Activated naive CD8-positive, alpha-beta T cell treated with anti-CD3 and anti-CD28 coated beads, Interleukin-2, amount 50 U/mL, for 24 hours (primary cell): ENCODE measurements at places on chromosomes 7 and 10.
A peak's percentile ranks its signal among the peaks of the same experiment; 100 is the strongest.

- no peak for DNase-seq
Measured at GRCh38 chr7:73840715-73841379, 1.5 kb downstream of the METTL27 start.

- DNase-seq = no peak
Measured at GRCh38 chr10:12644380-12645144, 295.2 kb downstream of the CAMK1D start.

DNA sequence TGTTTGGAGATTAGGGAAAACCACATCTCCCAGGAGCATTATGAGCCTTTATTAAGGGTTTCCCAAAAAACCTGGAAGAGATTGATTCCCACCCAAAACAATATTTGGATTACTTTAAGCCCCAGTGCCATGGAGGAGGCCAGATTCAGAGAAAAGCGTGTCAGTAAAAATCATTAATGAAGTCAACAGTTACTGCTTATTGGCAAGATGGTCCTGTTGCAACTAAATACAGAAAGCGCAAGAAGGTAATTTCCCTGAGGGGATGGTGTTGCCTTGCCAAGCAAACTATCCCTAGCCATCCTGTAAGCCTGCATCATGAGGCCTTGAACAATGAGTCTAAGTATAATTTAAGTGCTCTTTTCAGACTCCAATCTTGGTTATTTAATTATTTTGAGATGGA lies 156.6 kb downstream of the SPAG6 start:
- DNase-seq = no peak

- no peak for DNase-seq
Measured at GRCh38 chr10:119316729-119317097, 109.3 kb downstream of the GRK5 start.

DNA sequence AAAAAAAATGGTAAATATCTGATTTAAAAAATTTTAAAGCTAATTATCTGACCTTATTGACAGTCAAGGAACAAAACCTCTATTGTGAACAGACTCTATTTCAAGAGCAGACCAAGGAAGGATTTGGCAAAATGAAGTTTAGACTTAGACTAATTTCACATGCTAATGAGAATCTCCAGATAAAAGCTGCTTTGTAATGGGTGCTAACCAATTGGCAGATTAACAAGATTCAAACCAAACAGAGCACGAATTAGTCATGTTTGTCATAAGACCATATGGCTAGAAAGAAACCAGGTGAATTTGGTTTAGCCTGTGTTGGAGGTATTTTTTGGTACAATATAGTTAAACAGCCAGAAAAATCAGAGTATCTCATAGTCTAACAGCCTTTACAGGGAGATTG lies 429.1 kb upstream of the NFE2L3 start:
- DNase-seq = no peak

- no peak for DNase-seq
Measured at GRCh38 chr10:112313911-112314310, 30.7 kb downstream of the TECTB start.

DNA sequence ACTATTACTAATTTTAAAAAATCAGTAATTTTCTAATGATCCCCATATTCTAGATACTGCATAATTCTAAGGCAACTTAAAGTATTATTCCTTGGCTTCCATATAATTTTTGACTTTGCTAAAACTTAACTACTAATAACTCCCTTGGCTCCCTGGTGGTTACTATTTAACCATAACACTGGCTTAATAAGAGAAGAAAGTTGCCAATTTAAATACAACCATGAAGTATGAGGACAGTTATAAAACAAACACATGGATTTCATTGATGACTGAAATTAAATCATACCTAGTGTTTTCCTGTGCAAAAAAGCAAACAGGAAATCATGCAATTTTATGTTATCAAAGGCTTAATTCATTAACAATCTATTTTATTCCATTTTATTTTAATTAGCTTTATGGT lies 1073.9 kb downstream of the GRM8 start:
- no peak for DNase-seq

GRCh38 chr7:17362439-17363105 lies 64.1 kb downstream of the AHR start:
- no peak for DNase-seq

- DNase-seq = no peak
Measured at GRCh38 chr7:155670521-155670920, 26.1 kb downstream of the RBM33 start.

- no peak for DNase-seq
Measured at GRCh38 chr10:69215405-69216171, 4.5 kb upstream of the HKDC1 start.

DNA sequence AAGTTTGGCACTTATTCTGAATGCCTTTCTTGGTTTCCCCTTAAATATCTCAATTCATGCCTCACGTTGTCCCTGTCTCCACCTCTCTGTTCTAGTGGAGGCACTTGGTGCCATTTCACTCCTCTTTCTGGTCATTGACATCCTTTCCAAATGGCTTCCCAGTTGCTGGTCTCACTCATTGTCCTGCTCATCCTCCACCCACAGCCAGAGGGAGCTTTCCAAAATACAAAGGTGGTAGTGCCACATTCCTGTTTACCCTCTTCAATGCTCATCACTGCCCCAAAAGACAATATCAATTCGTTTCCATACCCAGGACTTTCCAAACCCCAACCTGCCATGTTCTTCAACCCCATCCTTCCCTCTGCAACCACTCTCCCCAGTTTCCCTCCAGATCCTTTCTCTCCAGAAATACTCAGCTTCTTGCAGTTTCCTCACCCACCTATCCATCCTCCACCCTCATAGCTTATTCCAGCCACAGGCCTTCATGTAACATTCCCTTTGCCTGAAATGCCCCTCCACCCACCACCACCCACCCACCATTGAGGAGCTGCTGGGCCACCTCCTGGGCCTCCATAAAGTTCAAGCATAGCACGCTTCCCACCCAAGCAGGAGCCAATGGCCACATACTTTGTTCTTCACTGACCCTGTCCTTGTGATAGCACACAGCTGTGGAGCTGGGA lies 63.1 kb upstream of the ADRB1 start:
- DNase-seq = no peak

DNA sequence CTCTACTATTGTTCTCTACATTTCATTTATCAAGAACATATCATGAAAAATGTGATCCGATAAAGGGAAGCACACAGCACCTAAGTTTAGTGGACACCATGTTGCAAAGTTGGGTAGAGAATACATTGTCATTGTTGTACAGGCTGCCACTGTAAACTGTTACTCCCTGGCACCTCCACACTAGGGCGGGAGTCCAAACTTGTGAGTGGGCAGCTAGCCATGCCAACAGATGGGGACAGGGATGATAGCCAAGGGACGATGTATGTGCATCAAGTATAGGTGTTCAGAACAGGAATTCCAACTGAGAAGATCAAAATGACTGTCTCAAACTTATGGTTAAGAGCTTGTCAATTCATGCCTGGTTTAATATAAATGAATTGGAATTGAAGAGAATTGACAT lies 31.1 kb upstream of the COMMD3 start:
- DNase-seq = no peak

GRCh38 chr7:41538810-41539724 lies 163.8 kb downstream of the INHBA start:
- DNase-seq = no peak

GRCh38 chr7:12337095-12337494 lies 66.6 kb downstream of the VWDE start:
- no peak for DNase-seq

DNA sequence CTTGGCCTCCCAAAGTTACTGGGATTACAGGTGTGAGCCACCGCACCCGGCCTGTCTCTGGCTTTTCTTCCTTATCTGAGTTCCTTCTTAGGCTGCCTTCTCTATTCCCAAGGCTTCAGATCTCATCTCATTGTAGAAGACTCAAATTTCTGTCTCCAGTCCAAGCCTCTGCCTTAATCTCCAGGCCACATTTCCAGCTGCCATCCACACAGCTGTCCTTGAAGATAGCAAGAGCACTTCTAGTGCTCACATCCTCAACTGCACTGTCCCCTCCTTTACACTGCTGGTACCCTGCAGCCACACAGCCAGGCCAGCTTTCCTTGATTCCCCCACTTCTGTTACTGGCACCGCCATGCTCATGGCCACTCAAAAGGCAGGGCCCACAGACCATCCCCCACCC lies 35.6 kb downstream of the POLL start:
- no peak for DNase-seq

DNA sequence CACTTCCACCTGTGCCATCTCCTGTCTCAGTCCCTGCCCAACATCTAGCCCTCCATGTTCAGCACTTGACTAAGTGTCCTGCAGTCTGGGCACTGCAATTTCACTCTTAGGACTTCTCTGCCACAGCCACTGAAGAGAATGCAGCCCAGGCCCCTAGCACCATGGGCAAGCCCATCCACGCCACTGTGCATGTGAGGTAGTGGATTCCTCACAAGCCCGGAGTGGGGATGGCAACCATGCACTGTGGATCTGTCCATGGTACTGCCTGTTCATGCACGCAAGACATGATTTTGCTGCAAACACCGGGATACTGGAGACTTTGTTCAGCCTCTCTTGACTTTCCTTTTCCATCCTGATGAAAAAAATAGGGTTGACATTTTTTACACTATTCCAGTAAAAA lies 12.3 kb downstream of the DDC start:
- DNase-seq = no peak

DNA sequence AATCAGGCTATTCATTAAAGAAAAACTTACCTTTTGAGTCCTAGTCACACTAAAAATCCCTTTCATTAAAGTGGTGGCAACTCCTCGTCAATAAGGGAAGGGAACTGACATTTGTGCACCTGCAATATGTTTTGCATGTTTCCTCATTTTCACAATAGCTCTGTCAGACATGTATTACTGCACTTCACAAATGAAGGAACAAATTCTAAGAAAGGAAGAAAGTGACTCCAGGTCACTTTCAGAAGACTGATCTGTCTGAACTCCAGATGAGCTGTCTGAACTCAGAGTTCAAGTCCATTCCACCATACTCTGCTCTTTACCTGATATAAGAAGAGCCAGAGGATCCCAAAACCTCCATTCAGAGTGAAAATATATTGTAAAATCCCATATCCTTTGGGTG lies 50.3 kb upstream of the GSAP start:
- DNase-seq = no peak

DNA sequence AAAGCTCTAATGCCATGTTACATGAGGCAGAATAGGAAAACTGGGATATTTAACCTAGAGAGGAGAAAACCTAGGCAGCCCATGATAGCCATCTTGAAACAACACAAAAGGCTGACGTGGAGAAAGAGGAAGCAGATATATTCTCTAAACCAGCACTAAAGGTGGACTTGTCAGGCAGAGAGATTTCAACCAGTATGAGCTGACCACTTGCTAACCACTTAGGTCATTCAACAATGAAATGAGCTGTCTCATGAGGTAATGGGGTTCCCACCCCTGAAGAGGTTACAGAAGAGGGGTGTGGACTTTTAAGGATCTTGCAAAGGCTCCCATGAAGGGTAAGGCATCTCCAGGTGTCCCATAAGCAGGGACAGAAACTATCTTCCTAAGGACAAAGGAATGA lies 26.8 kb upstream of the EGR2 start:
- no peak for DNase-seq

DNA sequence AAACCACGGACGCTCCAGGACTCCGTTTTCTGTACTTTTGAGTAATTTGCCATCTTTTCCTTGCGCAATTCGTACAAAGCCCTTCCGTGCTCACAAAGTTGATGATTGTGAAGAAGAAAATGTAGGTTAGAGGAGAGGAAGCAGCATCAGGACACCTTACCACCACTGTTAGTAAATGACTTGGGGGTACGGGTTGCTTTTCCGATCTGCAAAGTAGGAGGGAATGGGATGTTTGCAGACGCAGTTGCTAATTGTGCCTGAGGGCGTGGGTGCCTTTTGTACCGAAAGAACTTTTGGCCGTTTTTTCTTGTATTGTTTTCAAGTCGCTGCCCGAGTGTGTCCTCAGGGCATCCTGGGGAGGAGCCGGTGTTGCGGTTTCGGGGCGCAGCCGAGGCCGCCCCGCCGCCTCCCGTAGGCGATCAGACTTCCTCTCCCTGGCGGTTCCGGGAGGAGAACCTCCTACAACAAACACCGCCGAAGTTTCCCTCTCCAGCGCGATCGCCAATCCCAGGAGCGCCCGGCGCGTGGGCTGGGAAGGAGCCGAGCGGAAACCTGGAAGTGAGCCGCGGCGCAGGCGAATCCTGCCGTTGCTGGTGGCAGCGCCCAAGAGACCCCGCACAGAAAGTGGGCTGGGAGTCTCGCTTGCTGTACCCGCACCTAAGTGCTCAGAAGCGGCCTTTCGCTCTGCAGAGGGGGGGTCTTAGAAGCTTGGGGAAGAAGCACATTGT lies 1.0 kb downstream of the PRR15 start:
- peak; percentile 7 for DNase-seq

- no peak for DNase-seq
Measured at GRCh38 chr7:767580-767940, 40.5 kb upstream of the PRKAR1B start.

DNA sequence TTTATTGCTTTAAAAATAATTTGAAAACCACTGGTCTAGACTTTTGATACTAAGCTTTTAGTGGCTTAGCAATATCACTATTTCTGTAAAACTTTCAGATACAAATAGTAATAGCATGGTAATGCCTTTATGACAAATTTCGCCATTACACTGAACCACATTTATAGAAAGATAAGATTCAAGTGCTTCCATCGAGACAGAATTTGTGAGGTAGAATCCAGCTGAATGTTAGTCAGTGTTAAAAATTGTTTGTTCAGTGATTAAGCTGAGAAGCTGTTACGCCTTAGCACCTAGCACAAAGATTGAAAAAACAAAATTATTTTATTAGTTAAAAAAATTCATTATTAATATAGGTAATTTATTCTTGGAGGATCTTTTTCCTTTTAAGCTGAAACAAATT lies 36.5 kb downstream of the GNAT3 start:
- no peak for DNase-seq

GRCh38 chr10:44864051-44864450 lies 47.1 kb upstream of the TMEM72 start:
- no peak for DNase-seq

DNA sequence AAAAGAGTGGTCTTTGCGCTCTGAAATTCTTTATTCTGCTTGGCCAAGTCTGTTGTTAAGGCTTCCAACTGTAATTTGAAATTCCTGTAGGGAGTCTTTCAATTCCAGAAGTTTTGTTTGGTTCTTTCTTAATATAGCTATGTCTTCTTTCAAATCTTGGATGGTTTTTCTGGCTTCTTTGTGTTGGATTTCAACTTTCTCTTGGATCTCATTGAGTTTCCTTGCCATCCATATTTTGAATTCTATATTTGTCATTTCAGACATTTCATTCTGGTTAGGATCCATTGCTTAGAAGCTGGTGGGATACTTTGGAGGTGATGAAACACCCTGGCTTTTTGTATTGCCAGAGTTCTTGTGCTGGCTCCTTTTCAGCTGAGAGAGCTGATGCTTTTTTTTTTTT lies 55.5 kb downstream of the ZNF783 start:
- no peak for DNase-seq

GRCh38 chr10:80277016-80277415 lies 12.4 kb downstream of the MAT1A start:
- no peak for DNase-seq

- DNase-seq = peak; percentile 62
Measured at GRCh38 chr10:84333864-84334451, 5.6 kb downstream of the CCSER2 start.

DNA sequence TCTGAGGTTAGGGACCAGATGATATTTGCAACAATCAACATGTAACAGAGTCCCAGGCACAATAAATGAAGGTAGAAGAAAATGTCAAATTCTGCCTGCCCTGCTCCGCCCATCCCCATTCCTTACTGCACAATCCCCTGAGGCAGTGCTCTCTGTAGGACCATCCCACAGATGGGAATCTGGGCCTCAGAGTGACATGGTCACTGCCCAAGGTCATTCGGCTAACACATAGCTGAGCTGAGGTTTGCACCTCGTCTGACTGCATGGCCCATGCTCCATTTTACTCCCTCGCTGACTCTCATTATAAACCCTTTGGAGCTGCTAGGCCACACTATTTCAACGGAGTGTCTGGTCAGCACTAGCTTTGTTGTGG lies 1.2 kb downstream of the HOGA1 start:
- no peak for DNase-seq
